ENCODE measurements at places on chromosomes 2 and 18.

- no peak for DNase-seq
Observed at GRCh38 chr2:108128249-108128648, 111.5 kb upstream of the SULT1C3 start.

- DNase-seq = no peak
Observed at GRCh38 chr2:65403529-65403915, 28.9 kb downstream of the SPRED2 start.

DNA sequence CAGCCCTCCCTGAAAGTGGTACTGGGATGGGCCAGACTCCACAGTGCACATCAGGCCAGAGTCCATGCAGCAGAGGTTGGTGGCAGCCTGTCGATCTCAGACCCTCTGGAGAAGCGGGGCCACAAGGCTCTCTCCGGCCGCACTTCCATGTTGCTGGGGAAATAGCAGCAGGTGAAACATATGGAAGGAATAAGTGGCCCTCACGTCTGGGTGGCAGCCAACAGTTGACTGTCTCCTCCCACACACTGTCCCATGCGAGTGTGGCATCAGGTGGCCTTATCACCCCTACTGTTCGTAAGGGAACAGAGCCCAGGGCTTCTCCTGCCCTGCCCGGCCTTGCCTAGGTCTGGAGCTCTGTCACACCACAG lies 58.1 kb upstream of the FOSL2 start:
- DNase-seq = no peak

- no peak for DNase-seq
Observed at GRCh38 chr2:86147793-86148192, 41.8 kb downstream of the PTCD3 start.

DNA sequence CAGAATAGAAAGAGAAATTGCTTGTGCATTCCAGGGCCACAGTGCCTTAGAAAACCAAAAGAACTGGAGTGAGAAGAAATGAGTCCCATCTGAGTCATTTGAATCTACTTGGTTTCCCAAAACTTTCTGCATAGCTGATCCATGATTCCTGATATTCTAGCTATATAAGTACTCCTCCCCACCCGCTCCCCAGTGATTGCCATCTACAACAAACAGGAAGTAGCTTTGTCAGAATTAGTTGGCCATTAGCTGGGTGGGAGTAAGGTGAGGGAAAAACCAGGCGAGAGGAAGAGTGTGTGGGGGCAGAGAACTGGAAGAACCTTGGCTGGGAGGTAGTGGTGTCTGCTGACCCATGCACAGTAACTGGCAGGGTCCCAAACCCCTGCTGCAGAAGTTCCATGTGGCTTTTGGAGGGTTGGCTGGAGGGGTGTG lies 122.1 kb downstream of the ACAA2 start:
- no peak for DNase-seq

All from WERI-Rb-1 (cell line).